Head of caudate nucleus (tissue), 42 donors: ENCODE measurements at places on chromosomes 16 and 17.

DNA sequence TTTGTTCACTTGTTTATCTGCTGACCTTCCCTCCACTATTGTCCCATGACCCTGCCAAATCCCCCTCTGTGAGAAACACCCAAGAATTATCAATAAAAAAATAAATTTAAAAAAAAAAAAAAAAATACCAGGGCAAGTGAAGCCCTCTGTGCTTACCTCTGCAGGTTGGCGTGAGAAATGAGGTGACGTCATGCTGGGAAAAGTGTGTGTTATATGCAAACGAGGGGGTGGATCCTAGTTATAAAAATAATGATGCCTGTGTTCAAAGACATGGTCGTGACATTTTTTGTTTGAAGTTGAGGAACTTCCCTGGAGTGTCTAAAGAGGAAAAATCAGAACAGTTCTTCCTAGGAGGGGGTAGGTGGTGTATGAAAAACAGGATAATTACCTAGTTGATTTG lies 20.2 kb downstream of the TMC7 start:
- DNase-seq: no peak

GRCh38 chr17:44082256-44082927 lies 11.9 kb downstream of the G6PC3 start:
- DNase-seq: no peak

DNA sequence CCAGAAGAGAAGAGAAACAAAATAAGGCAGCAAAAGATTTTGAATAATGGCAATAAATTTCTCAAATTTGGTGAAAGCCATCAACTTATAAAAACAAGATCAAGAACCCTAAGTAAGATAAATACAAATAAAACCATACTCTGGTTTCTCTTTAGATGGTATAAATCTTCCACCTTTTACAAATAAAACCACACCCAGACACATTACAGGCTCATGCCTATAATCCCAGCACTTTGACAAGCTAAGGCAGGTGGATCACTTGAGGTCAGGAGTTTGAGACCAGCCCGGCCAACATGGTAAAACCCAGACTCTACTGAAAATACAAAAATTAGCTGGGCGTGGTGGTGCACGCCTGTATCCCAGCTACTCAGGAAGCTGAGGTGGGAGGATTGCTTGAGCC lies 43.8 kb downstream of the TTLL6 start:
- no peak for DNase-seq

DNA sequence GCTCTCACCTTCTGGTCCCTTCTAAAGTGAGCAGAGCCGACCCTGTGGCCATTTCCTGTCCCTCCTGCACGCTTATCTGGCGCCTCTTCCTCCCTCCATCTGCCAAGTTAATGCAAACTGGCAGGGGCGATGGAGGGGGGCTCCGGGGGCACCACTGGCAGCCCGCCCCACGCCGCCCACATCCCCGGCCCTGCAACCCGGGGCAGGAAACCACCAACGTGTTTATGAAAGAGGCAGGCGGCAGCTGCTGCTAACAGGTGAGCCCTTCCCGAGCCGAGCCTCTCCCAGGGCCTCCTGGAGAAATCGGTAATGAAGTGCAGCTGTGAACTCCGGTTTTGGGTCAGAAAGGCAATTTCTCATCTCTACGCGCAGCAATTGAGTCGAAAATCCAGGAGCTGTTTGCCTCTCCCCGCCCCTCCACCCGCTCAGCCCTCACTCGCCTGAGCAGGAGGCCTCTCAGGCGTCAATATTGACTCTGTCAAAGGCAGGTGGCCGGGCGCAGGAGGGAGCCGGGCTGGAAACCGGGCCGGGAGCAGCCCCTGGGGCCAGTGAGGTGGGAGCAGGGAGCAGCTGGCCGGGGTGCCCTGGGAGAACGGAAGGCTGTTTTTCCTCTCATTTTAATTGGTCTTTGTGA lies 164.4 kb upstream of the GSE1 start:
- no peak for DNase-seq
